ENCODE measurements at places on chromosomes 12 and 14.

- DNase-seq = peak; percentile 90
These were observed 15.8 kb downstream of the WNT5B start for GRCh38 chr12:1644534-1645438.

GRCh38 chr12:113867258-113867657 lies 98.9 kb downstream of the RBM19 start:
- peak; percentile 57 for DNase-seq

GRCh38 chr12:44875417-44875953 lies 630 bp downstream of the NELL2 start:
- DNase-seq = peak; percentile 8

GRCh38 chr12:108833355-108833733 lies 24.0 kb downstream of the SSH1 start:
- peak; percentile 87 for DNase-seq

DNA sequence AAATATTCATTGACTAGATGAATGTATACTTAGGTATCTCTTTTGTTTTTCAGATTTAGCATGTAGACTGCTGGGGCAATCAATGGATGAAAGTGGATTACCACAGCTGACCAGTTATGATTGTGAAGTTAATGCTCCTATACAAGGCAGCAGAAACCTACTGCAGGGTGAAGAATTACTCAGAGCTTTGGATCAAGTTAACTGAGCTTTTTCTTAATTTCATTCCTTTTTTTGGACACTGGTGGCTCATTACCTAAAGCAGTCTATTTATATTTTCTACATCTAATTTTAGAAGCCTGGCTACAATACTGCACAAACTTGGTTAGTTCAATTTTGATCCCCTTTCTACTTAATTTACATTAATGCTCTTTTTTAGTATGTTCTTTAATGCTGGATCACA lies 15.3 kb upstream of the SNAPC1 start:
- DNase-seq = no peak

DNA sequence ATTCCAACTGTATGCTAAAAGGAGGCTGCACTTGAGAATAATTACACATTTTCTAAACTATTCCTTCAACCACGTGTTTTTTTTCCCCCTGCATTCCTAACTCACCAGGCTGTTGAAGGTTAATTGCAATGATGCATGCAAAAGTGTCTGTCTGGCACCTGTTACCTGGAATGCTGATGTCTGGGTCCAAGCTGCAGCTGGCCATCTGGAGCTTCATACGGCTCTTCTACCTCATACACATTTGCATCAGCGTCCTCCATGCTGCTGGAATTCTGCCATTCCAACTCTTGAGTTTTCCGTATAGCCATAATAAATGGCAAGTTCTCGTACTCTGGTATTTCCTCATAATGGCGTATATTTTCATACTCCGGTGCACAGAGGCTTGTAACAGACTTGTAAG lies 8.6 kb downstream of the FGD6 start:
- no peak for DNase-seq

DNA sequence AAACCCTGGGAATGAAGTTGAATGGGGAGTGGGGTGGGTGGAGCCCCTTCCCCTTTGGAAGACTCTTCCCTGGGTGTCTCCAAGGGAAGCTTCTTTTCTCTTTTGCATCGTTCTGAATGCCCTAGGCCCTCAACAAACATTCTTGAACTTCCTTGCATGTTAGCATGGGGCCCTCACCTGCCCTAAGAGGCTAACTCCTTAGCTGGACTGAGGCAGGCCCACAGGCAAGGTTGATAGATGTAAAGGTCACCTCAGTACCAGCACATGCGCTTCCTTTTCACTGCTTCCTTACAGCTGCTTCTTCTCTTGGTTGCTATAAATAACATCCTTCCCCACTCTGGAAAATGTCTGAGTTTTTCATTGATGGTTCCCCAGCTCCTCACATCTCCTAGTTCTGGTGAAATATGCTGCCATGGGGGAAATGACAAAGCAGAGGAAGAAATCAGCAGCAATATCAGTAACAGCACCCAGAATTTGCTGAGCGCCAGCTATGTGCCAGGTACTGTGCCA lies 160.6 kb upstream of the FRMD6 start:
- DNase-seq = no peak

DNA sequence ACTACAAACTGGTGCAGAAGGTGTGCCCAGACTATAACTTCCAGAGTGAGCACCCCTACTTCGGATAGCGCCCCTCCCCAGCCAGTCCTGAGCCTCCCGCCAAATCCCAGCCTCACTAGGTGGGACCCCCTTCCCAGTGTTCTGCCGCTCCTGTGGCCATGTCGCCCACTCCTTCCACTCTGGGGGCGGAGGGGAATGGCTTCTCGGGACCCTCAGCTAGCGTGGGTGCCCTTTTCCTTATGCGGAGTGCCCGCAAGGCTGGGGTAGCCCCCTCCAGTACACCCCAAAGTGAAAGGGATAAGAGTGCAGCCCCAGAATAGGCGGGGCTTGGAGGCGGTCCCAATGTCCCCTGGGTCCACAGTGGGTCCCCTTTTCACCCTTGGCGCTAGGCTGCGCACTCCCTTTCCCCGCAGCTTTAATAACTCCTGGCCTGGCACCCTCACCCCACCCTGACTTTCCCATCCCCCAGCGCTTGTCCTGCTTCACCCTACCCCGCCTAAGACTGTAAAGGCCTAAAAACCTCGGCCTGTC lies 3.8 kb upstream of the SHMT2 start:
- DNase-seq = no peak

DNA sequence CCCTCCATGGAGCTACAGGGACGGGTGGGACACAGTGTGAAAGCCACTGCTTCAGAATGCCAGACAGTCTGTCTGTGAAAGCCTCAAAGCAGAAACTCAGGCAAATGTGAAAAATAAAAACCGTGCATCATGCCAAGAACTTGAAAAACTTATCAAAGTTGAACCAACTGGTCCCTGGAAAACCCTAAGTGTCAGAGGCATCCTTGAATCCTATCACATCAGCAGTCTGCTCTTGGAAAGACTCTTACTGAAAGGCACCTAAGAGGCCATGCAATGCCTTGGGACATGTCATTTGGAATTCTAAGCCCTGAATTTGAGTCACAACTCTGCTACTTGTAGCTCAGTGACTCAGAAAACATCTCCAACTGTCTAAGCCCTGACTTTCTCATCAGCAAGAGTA lies 62.4 kb upstream of the GRIN2B start:
- no peak for DNase-seq

DNA sequence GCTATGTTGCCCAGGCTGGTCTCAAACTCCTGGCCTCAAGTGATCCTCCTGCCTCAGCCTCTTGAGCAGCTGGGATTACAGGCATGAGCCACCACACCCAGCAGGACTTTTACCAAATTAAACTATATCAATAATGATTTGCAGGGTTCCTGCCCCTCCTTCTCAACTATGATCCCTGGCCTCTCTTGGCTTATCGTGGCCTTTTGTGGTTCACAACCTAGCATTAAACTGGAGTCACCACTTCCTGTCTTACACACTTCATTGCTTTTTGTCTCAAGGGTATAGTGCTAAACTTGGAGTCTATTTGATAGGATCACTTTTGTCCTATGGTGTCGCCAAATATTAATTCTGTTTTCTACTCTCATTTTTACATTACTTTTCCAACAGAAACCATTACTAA lies 64.5 kb downstream of the SEC23A start:
- no peak for DNase-seq

GRCh38 chr14:89007906-89008305 lies 183.5 kb downstream of the TTC8 start:
- no peak for DNase-seq

- DNase-seq = no peak
These were observed 16.2 kb upstream of the AACS start for GRCh38 chr12:125049093-125049458.

- DNase-seq = no peak
These were observed 144.8 kb downstream of the ASCL1 start for GRCh38 chr12:103102225-103102744.

DNA sequence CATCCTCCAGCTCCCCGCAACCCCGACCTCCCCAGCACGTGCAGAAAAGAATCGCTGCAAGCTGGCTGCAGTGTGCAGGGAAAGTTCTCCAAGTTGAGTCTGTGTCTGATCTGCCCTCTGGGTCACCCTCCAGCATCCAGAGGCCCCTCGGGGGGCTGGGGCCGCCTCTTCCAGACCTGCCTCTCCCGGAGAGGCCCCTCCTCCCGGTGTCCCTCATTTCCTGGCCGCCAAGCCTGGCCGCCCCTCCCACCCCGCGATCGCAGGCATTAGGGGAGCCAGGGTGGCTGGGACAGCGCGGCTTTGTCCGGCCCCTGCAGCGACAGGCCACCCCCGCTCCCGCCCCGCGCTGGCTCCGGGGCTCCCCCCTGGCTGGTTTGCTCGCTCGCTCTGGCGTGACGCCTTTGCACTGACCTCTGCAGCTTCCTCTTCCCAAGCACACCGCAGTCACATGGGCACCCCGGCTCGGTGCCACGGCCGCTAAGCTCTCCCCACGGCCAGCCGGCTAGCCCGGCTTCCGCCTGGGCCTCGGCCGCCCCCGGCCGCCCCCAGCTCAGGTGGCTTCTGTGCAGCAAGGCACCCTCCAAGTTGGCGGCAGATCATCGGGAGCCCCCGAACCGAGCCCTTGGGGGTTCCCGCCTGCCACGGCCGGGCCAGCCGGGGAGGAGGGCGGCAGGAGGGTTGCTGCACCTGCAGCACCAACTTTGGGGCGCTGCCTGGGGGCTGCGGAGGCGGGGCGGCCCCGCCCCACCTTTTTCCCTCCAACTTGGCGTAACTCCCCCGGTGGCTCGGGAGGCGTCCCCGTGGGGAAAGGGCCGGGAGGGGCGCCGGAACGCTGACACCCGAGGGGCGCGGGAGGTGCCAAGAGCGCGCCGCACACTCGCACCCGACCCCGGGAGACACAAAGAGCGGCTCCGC lies 43.7 kb downstream of the KDM2B start:
- peak; percentile 91 for DNase-seq

DNA sequence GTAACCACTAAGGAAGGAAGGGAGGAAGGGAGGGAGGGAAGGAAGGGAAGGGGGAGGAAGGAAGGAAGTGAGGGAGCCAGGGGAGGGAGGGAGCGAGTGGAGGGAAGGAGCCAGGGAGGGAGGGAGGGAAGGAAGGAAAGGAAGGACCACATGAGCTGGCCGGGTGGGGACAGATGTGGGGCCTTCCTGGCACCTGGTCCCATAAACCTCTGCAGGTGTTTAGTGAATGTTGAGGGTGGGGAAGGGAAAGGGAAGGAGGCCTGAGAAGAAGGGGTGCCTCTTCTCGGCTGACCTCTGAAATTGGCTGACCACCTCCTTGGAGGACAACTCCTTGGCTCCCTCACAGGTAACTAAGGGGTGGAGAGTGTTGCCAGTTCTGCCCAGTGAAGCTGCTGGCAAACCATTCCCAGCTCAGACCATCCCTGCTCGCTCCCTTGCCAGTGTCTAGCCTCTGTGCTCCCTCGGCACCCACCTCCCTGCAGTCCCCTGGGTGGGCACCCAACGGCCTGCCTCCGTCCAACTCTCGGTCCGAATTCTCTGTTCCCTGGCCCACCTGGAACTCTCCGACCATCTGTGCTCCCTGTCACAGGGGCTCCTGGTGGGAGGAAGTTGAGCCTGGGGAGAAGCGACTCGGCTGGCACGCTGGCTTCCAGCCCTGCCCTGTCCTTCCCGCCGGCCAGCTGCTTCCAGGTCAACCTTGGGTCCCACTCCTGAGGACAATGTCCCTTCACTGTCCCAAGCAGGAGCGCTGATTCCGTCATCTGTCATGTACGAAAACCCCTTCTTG lies 12.2 kb upstream of the PPP1R13B start:
- no peak for DNase-seq

- no peak for DNase-seq
These were observed 812.8 kb downstream of the C12orf50 start for GRCh38 chr12:87216436-87216835.

GRCh38 chr14:34348592-34348991 lies 113.4 kb downstream of the SPTSSA start:
- no peak for DNase-seq

DNA sequence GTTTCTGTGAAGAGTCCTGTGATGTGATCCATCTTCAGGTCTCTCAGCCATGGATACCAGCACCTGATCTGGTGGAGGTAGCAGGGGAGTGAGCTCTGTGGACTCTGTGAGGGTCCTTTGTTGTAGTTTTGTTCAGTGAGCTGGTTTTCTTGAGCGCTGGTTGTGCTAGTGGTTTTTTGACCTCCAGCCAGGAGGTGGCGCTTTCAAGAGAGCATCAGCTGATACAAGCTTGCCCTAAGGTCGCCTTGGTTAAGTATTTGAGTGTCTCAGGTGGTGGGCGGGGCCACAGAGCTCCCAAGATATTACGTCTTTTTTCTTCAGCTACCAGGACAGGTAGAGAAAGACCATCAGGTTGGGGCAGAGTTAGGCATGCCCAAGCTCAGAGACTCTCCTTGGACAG lies 139.7 kb downstream of the TTLL5 start:
- DNase-seq = no peak

GRCh38 chr14:87615822-87616679 lies 376.9 kb downstream of the GALC start:
- peak; percentile 77 for DNase-seq

GRCh38 chr12:53302903-53303302 lies 3.4 kb downstream of the MYG1 start:
- DNase-seq = no peak

- DNase-seq = peak; percentile 47
These were observed 31.3 kb downstream of the HECTD4 start for GRCh38 chr12:112350593-112351592.

GRCh38 chr12:120783197-120783596 lies 57.6 kb downstream of the ACADS start:
- DNase-seq = peak; percentile 31

- peak; percentile 69 for DNase-seq
These were observed 155.4 kb downstream of the TMX1 start for GRCh38 chr14:51395361-51395849.

- peak; percentile 37 for DNase-seq
These were observed 210.5 kb downstream of the FOXN3 start for GRCh38 chr14:89206389-89207031.

- DNase-seq = no peak
These were observed 39.7 kb upstream of the GZMB start for GRCh38 chr14:24673534-24674203.

DNA sequence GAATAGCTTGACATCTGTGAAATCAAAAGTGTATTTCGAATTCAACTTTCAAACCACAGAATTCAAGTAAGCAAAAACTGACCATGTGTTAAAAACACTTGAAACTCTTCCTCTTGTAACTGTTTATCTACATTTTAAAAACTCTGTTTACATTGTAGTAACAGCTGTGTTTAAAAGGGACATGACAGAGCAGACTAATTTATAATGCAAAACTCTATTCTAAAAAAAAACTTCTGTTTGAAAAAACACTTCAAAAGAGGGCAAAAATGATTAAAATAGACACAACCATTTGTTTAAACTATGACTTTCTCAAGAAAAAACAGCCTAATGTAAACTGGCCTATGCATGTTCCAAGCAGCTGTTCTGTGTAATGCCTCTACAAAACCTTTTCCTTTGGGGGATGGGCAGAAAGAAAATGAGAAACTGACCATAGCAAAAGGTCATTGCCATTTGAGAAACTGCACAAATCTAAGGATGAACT lies 149.1 kb upstream of the HMGA2 start:
- no peak for DNase-seq

DNA sequence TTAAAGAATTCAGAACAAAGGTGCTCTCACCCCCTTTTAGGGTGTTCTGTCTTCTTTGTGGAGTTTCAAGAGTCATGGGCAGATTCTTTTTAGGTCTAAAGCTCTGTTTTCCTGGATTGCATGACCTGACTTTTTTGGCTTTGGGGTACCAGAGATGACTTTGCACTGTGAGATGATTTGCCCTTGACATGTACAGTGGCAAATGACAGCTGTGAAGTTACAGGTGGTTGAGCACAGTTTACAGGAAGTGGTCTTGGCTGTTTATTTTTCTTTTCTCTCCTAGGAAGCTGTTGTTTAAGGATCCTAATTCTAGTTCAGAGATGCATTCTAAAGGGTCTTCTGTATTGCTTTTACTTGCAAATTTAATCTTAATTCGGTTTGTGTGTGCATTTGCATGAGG lies 83.8 kb upstream of the METAP2 start:
- no peak for DNase-seq

- peak; percentile 55 for DNase-seq
These were observed 275.0 kb upstream of the G2E3 start for GRCh38 chr14:30283822-30284446.
